ENCODE measurements at places on chromosomes 1 and 21.

DNA sequence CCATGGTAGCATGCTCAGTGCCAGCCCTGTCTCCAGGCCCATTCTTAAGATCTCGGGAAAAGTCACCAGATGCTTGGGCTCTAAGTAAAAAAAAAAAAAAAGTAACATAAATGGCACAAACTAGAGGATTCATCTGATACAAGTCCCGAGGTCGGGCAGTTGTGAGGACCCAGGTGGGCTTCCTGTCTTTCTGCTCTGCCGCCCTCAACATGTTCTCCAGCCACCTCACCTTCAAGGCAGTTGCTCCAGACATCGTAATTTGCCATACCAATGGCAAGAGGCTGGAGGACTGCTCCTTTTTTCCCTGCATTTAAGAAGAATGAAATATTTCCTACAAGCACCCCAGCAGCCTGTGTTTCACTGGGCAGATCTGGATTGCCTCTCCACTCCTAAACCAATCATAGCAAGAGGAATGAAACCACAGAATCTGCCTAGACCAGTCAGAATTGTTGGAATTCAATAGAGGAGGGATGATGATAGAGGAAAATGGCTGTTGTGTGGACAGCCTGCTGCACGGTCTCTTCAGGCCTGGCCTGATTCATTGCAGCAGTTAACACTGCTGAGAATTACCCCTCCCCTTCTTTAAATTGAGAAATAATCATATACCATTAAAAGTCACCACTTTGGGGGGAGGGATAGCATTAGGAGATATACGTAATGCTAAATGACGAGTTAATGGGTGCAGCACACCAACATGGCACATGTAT, 5.4 kb downstream of the HMGN2 start:
- peaks cover 38% of the 10 kb centered on the region for H3K4me1 ChIP-seq
- H3K27me3 ChIP-seq = peaks cover 7% of the 10 kb centered on the region
- peaks cover 37% of the 10 kb centered on the region for H3K36me3 ChIP-seq
- H3K4me3 ChIP-seq = peak overlapping the region; percentile 82
- H3K27ac ChIP-seq = no peak overlapping the region

- no peaks in the 10 kb centered on the region for H3K36me3 ChIP-seq
- no peak overlapping the region for H3K27ac ChIP-seq
- H3K4me3 ChIP-seq = no peak overlapping the region
- H3K27me3 ChIP-seq = no peaks in the 10 kb centered on the region
- DNase-seq = no peak
- peaks cover 11% of the 10 kb centered on the region for H3K4me1 ChIP-seq
Observed at GRCh38 chr1:101174722-101175121, 62.1 kb upstream of the S1PR1 start.

DNA sequence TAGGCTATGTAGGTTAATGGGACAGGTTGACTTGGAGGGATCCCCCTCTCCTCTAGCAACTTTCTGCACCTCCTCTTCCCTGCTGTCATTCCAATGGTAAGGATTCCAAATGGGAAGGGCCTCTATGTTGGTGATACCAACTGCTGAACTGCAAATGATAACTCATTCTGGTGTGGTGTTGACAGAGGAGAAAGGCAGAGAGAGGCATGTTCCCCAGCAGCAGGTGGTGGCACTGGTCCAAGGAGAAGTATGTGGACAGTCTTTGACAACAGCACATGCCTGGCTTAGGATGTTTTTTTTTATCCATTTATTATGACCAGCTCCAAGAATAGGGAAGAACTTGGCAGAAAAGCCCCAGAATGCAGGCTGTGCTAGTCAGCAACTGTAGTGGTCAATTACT, 19.6 kb upstream of the SPAG17 start:
- no peaks in the 10 kb centered on the region for H3K36me3 ChIP-seq
- DNase-seq = no peak
- no peak overlapping the region for H3K4me3 ChIP-seq
- H3K27me3 ChIP-seq = no peaks in the 10 kb centered on the region

DNA sequence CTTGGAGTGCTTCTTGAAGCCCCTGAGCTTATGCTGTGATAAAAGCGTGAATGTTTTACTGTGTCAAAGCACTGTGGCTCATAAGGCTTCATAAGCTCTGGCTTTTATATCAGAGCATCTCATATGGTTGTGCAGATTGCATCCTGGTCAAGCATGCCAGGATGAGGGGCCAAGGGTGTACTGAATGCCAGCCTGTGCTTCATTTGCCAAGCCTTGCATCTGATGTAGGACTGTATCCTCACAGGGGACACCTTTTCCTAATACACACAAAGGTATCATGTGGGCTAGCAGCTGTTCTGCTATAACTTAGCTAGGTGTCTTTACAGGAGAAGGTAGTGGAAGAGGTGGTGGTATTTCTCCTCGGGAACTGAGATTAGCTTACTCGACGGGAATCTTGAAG, 134.7 kb downstream of the ST6GALNAC3 start:
- H3K4me1 ChIP-seq = peaks cover 9% of the 10 kb centered on the region
- DNase-seq = no peak
- H3K36me3 ChIP-seq = peaks cover 5% of the 10 kb centered on the region
- no peak overlapping the region for H3K27ac ChIP-seq

DNA sequence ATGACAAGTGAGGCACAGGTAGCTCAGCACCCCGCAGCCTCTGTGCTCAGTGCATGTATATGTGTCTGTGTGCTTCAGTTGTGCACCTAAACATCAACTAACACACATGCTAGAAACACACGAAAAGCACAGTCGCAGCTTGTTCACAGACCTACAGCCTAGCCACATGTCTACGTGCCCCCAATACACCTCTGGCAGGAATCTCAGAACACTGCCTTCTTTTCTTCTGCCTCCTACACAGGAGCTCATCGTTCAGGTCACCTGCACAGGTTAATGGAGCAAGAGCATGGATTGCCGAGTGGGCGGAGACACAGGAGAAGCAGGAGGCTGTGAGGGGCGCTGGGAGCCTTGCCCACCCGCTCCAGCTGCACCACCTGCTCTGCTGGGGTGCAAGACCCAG, 31.7 kb downstream of the CTNNBIP1 start:
- no peak for DNase-seq
- no peaks in the 10 kb centered on the region for H3K36me3 ChIP-seq
- no peak overlapping the region for H3K27ac ChIP-seq
- H3K27me3 ChIP-seq = no peaks in the 10 kb centered on the region

- no peaks in the 10 kb centered on the region for H3K4me1 ChIP-seq
- H3K27me3 ChIP-seq = no peaks in the 10 kb centered on the region
- H3K27ac ChIP-seq = no peak overlapping the region
- no peak overlapping the region for H3K4me3 ChIP-seq
- no peaks in the 10 kb centered on the region for H3K36me3 ChIP-seq
Observed at GRCh38 chr1:229374485-229374884, 31.6 kb upstream of the CCSAP start.

DNA sequence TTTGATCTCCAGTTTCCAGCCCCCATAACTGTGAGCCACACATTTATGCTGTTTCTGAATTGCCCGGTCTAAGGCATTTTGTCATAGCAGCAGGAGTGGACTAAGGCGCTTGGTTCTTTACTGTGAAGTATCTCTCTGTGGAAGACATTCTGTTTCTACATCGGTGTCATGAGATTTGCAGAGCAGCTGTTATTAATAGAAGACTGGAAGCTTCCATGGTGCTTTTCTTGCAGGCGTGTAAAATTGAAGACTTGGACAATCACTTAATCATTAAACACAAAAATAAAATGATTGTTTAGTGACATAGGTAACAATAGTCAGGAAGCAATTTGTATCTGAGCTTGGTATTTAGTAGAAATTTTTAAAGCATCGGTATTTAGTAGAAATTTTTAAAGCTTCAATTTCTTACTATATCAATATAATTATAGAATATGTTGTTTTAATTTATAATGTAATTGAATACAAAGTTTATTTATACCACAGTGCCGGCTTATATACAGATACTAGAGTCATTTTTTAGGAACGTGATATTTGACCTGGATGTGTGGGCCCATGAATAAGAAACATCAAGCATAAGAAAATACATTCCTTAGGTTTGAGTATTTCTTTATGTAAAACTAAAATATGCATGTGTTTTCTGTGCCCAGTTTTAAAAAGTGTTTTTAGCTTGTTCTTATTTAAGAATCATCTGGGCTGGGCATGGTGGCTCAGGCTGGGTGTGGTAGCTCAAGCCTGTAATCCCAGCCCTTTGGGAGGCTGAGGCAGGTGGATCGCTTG, 60.6 kb upstream of the COL6A1 start:
- no peaks in the 10 kb centered on the region for H3K27me3 ChIP-seq
- H3K4me3 ChIP-seq = no peak overlapping the region
- no peak overlapping the region for H3K27ac ChIP-seq
- H3K4me1 ChIP-seq = no peaks in the 10 kb centered on the region
- peaks cover 3% of the 10 kb centered on the region for H3K36me3 ChIP-seq

- no peak overlapping the region for H3K4me3 ChIP-seq
- H3K4me1 ChIP-seq = no peaks in the 10 kb centered on the region
- H3K27ac ChIP-seq = no peak overlapping the region
- H3K36me3 ChIP-seq = no peaks in the 10 kb centered on the region
- no peak for DNase-seq
Observed at GRCh38 chr1:97764991-97765390, 155.8 kb downstream of the DPYD start.

- DNase-seq = no peak
- peaks cover 24% of the 10 kb centered on the region for H3K4me1 ChIP-seq
- no peak overlapping the region for H3K27ac ChIP-seq
- no peaks in the 10 kb centered on the region for H3K36me3 ChIP-seq
- no peaks in the 10 kb centered on the region for H3K27me3 ChIP-seq
Observed at GRCh38 chr1:8202182-8202905, 115.6 kb upstream of the SLC45A1 start.

GRCh38 chr1:152426731-152427130, 12.7 kb upstream of the CRNN start:
- H3K4me3 ChIP-seq = no peak overlapping the region
- no peaks in the 10 kb centered on the region for H3K36me3 ChIP-seq
- no peaks in the 10 kb centered on the region for H3K4me1 ChIP-seq
- H3K27me3 ChIP-seq = no peaks in the 10 kb centered on the region

DNA sequence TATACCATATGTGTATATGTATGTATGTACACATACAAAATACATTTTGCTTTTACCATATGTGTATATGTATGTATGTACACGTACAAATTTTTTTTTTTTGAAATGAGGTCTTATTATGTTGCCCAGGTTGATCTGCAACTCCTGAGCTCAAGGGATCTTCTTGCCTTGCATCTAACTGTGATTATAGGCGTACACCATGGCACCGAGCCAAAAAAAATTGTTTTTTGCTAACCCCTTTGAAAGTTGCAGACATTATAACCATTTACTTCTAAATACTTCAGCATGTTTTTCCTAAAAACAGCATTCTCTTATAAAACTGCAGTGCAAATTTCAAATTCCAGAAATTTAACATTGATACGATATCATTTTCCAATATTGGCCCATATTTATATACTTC, 147.0 kb downstream of the POU2F1 start:
- no peak overlapping the region for H3K4me3 ChIP-seq
- no peak overlapping the region for H3K27ac ChIP-seq
- H3K4me1 ChIP-seq = peaks cover 5% of the 10 kb centered on the region
- H3K36me3 ChIP-seq = peaks cover 2% of the 10 kb centered on the region
- DNase-seq = no peak

DNA sequence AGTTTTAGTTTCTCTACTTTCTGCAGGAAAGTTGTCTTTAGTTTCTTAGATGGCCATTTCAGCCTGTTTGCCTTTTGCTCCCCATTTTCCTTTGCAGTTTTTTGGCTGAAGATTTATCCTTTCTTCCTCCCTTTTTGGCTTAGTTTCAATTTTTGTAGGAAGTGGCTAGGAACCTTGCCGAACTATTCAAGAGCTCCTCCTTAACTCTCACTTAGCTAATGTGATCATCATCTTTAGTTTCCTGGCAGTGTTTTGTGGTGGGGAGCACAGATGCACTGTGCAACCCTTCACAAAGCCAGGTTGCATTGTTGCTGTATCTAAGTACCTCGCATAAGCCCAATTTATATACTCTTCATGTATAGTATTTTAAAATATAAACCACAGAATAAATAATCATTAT, 28.8 kb upstream of the CCDC181 start:
- no peak for DNase-seq
- no peak overlapping the region for H3K4me3 ChIP-seq
- no peaks in the 10 kb centered on the region for H3K4me1 ChIP-seq
- H3K27ac ChIP-seq = no peak overlapping the region

DNA sequence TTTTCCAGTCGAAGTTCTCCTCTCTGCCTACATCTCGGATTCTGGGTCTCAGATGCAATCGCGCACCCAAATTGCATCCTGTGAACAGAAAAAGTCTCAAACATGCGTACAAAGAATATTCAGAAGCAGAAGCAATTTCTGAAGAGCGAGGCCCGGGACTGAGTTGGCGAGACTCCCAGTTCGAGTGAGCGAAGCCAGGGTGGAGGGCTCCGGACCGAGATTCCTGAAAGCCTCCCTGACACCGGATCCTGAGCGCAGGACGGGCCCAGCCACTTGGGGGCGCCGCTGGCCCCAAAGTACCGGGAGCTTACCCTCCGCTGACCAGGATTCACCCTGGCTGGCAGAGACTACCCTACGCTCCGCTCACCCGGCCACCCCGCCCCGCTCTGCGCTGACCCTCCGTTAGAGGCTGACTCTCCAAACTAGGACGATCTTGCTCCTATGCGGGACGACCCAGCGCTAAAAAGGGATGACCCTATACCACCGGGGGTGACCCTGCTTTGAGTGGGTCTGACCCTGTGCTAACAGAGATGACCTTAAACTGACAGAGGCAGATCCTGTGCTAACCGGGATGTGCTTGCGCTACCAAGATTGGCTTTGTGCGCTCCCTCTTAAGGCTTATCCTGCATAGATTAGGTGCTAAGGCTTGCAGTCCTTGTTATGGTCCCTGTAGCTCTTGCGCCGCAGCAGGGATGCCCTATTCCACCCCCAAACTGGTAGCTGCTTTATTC, 12.1 kb downstream of the FOXD2 start:
- DNase-seq = no peak
- peaks cover 7% of the 10 kb centered on the region for H3K27me3 ChIP-seq
- peaks cover 33% of the 10 kb centered on the region for H3K4me1 ChIP-seq
- peak overlapping the region; percentile 25 for H3K4me3 ChIP-seq
- H3K36me3 ChIP-seq = peaks cover 5% of the 10 kb centered on the region
- H3K27ac ChIP-seq = no peak overlapping the region

DNA sequence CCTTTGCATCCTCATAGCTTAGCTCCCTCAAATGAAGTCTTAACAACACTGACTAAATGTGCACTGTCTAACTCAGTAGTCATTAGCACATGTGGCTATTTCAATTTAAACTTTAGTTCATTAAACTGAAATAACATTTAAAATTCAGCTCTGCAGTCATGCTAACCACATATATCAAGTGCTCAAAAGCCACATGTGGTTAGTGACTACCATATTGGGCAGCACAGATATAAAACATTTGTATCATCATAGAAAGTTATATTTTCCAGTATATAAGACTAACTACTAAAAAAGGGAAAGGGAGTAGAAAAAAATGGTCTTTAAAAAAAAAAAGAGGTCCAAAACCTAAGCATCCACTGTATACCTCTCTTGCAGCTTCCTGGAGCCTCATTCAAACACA, 64.1 kb downstream of the SETD4 start:
- no peaks in the 10 kb centered on the region for H3K36me3 ChIP-seq
- no peak overlapping the region for H3K4me3 ChIP-seq
- peaks cover 26% of the 10 kb centered on the region for H3K27me3 ChIP-seq
- DNase-seq = no peak

- no peaks in the 10 kb centered on the region for H3K36me3 ChIP-seq
- no peak overlapping the region for H3K27ac ChIP-seq
- H3K4me1 ChIP-seq = no peaks in the 10 kb centered on the region
- H3K4me3 ChIP-seq = no peak overlapping the region
- peaks cover 83% of the 10 kb centered on the region for H3K27me3 ChIP-seq
Observed at GRCh38 chr1:37631036-37631435, 3.7 kb downstream of the RSPO1 start.

GRCh38 chr1:11025618-11026017, 13.2 kb downstream of the TARDBP start:
- no peak overlapping the region for H3K4me3 ChIP-seq
- no peaks in the 10 kb centered on the region for H3K27me3 ChIP-seq
- H3K4me1 ChIP-seq = peaks cover 4% of the 10 kb centered on the region
- DNase-seq = no peak
- no peak overlapping the region for H3K27ac ChIP-seq
